ENCODE measurements at places on chromosomes 12 and 14.

DNA sequence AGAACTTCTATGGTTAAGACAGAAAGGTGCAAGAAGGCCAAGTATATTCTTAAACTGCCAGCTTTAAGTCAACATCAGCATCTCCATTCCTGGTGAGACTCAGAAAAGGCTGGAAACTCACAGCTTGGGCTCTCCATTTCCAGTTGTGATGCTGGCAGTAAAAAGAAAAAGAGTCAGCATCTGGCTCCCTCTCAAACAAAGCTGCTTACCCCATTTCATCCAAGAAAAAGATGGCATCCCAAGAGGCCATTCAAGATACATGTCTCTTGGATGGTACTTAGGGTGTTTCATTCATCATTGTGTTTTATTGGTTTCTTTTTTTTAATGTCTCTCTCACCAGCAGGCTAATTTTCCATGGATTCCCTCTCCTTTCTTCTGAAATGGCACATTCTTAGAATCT, 61.9 kb downstream of the DCAF5 start:
- H3K27ac ChIP-seq, result no peak overlapping the region
- no peaks in the 10 kb centered on the region for H3K27me3 ChIP-seq
- DNase-seq, result no peak
- no peaks in the 10 kb centered on the region for H3K4me1 ChIP-seq

- no peak overlapping the region for H3K4me3 ChIP-seq
- no peak overlapping the region for H3K27ac ChIP-seq
- no peaks in the 10 kb centered on the region for H3K4me1 ChIP-seq
Observed at GRCh38 chr14:94691660-94692034, 78.3 kb downstream of the GSC start.

DNA sequence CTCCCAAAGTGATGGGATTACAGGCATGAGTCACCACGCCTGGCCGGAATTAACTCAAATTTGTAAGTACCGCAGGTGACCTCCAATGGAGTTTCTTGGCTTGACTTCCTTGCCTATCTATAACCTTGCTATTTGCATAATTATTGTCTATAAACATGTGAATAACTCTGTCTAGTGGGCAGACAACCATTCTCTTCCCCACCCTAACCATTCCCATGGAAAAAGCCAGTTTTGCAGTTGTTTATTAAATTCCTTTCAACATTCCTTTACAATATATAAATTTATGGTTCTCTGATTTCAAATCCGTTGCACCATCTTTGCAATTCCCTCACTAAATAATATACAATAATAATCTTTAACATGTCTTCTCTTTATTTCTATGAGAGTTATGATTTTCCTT, 61.0 kb upstream of the ZDHHC17 start:
- H3K27ac ChIP-seq, result no peak overlapping the region
- H3K4me1 ChIP-seq, result peaks cover 4% of the 10 kb centered on the region
- H3K4me3 ChIP-seq, result no peak overlapping the region
- no peak for DNase-seq

- no peak overlapping the region for H3K4me3 ChIP-seq
- DNase-seq, result no peak
- no peaks in the 10 kb centered on the region for H3K27me3 ChIP-seq
- no peaks in the 10 kb centered on the region for H3K36me3 ChIP-seq
- H3K4me1 ChIP-seq, result no peaks in the 10 kb centered on the region
- no peak overlapping the region for H3K27ac ChIP-seq
Observed at GRCh38 chr14:48536318-48536717, 860.9 kb upstream of the MDGA2 start.

- no peak overlapping the region for H3K4me3 ChIP-seq
- H3K4me1 ChIP-seq, result peaks cover 7% of the 10 kb centered on the region
- H3K27me3 ChIP-seq, result no peaks in the 10 kb centered on the region
- no peak for DNase-seq
- H3K27ac ChIP-seq, result no peak overlapping the region
Observed at GRCh38 chr12:42086031-42086430, 58.6 kb downstream of the GXYLT1 start.

DNA sequence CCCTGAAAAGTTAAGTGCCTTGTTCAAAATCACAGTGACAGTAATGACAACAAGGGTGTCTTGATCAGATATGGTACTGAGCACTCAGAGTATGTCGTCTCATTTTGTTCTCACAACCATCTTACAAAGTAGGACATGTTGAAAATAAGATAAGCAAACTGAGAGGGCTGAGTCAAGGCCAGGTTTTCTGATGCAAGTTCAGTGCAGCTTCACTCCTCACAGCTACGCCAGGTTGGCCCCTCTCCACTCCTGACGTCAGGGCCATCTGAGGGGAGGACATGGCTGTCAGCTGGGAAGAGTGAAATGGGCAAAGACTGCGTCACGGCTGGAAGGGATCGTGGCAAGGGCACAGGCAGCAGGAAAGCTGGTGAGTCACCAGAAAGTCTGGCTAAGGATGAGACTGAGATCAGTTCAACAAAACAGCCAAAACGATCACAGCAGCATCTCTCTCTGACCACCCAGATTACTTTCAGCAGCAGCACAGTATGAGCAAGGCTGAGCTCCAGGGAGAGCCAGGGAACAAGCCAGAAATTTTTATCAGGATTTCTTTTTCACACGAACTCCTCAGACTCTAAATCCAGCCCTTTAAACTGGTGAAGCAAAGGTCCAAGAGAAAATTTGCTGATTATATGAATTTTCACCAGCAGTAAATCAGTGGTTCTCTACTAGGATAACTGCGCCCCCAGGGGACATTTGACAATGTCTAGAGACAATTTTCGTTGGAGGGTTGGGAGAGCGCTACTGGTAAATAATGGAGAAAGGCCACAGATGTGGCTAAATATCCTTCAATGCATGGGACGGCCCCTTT, 297.9 kb upstream of the AMIGO2 start:
- peak overlapping the region; percentile 46 for H3K27ac ChIP-seq
- H3K27me3 ChIP-seq, result no peaks in the 10 kb centered on the region
- H3K4me1 ChIP-seq, result peaks cover 34% of the 10 kb centered on the region
- DNase-seq, result no peak

DNA sequence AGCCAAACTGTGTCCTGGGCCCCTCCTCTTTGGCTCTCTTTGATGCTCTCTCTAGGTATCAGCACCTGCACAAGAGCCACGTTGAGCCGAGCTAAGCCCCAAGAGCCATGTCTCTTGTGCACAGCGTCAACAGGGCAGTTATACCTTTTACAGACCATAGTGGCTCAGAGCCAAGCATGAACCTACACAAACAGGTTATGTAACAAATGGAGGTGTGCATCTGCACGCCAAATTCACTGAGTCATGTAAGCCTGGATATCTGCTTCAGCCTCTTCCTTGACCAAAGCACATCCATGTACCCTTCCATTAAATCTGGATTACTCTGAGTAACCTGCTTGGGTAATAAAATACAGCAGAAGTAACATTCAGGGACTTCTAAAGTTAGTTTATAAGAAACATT, 509.7 kb downstream of the NAV3 start:
- H3K36me3 ChIP-seq, result no peaks in the 10 kb centered on the region
- H3K4me1 ChIP-seq, result no peaks in the 10 kb centered on the region
- no peak overlapping the region for H3K27ac ChIP-seq
- no peaks in the 10 kb centered on the region for H3K27me3 ChIP-seq

DNA sequence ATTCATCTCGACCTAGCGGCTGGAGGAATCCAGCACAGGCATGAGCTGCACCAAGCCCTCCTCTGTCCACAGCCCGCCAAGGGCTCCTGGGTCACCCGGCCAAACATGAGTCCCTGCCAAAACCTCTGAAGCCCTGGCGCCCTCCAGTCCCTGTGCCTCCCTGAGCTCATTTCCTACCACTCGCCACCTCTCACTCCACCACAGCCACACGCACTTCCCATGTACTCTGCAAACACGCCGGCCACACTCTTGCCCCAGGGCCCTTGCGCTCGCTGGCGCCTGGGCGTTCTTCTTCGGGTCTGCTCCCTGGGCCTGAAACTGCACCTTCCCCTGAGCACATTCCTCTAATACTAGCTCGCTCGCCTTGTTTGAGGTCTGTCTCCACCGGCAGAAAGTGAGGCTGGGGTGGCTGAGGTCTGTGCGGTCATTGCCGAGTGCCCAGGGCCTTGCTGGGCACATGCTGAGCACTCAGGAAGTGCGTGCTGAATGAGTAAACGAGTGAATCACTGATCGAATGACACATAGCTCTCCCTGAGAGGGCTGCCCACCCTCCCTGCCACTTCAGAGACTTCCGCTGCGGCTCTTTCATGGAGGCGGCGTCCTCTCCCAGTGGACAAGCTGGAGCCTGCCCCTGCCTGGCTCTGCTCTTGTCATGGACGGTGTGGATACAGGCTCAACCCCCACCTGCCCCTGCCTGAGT, 33.7 kb upstream of the DLK1 start:
- no peaks in the 10 kb centered on the region for H3K4me1 ChIP-seq
- peaks cover 4% of the 10 kb centered on the region for H3K27me3 ChIP-seq
- no peak overlapping the region for H3K27ac ChIP-seq
- no peak for DNase-seq
- H3K4me3 ChIP-seq, result no peak overlapping the region

- DNase-seq, result no peak
- no peaks in the 10 kb centered on the region for H3K27me3 ChIP-seq
- peak overlapping the region; percentile 8 for H3K27ac ChIP-seq
- H3K36me3 ChIP-seq, result peaks cover 48% of the 10 kb centered on the region
- H3K4me1 ChIP-seq, result peaks cover 13% of the 10 kb centered on the region
Observed at GRCh38 chr12:110316861-110317260, 35.8 kb downstream of the ATP2A2 start.

DNA sequence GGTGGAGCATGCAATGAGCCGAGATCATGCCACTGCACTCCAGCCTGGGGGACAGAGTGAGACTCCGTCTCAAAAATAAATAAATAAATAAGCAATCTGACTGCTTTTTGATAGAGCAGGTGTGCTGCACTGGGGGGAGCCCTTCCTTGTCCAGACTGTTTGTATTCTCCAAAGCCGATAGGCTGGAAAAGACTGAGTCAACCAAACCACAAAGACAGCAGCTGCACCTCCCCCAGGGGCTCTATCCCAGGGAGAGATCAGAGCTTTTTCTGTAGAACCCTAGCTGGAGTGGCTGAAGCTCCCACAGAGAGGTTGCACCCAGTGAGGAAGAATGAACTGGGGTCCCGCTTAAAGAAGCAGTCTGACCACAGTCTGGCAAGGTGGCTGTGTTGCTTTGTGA, 45.8 kb upstream of the LALBA start:
- H3K4me3 ChIP-seq, result no peak overlapping the region
- H3K36me3 ChIP-seq, result no peaks in the 10 kb centered on the region
- no peaks in the 10 kb centered on the region for H3K4me1 ChIP-seq
- H3K27ac ChIP-seq, result no peak overlapping the region
- no peak for DNase-seq

- peaks cover 8% of the 10 kb centered on the region for H3K4me1 ChIP-seq
- H3K27ac ChIP-seq, result no peak overlapping the region
- DNase-seq, result no peak
- peaks cover 3% of the 10 kb centered on the region for H3K27me3 ChIP-seq
- no peak overlapping the region for H3K4me3 ChIP-seq
Observed at GRCh38 chr12:120971299-120972180, 6.8 kb upstream of the HNF1A start.

DNA sequence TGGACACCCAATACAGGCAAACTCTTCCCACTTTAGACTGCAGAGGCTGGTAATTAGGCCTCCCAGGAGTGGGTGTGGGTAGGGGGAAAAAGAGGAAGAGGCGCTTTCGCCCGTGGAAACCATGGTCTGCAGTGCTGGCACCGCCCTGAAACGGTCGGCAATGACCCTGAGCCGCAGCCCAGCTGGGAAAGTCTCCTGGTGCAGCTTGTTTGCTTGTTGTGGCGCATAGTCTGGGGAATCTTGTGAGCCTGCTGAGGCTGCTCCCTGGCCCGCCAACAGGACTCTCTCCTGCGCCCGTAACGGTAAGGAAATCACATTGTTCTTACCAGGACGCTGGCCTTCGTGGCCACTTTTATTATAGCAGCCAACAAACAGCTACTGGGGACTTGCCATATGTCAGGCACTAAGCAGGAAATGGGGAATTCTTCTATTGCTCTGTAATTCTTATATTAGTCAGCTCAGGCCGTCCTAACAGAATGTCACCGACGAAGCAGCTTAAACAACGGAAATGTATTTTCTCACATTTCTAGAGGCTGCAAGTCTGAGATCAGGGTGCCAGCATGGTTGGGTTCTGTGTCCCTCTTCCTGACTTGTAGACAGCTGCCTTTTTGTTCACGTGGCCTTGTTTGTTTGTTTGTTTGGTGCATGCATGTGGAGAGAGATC, 52.5 kb upstream of the RIN3 start:
- DNase-seq, result no peak
- H3K36me3 ChIP-seq, result no peaks in the 10 kb centered on the region
- H3K27me3 ChIP-seq, result peaks cover 13% of the 10 kb centered on the region
- no peak overlapping the region for H3K27ac ChIP-seq
- H3K4me3 ChIP-seq, result no peak overlapping the region

GRCh38 chr12:39505023-39505422, 62.1 kb upstream of the KIF21A start:
- H3K36me3 ChIP-seq, result no peaks in the 10 kb centered on the region
- peaks cover 7% of the 10 kb centered on the region for H3K27me3 ChIP-seq
- no peak overlapping the region for H3K4me3 ChIP-seq
- no peaks in the 10 kb centered on the region for H3K4me1 ChIP-seq

DNA sequence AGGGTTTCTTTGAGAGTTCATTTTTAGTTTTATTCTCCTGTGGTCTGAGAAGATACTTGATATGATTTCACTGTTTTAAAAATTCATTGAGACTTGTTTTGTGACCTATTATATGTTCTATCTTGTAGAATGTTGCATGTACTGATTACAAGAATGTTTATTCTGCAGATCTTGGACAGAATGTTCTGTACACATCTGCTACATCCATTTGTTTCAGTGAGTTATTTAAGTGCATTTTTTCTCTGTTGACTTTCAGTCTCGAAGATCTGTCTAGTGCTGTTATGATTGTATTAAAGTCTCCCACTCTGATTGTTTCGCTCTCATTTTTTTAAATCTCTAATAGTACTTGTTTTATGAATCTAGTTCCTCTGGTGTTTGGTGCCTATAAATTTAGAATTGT, 1319.8 kb downstream of the TMEM121 start:
- peaks cover 81% of the 10 kb centered on the region for H3K4me1 ChIP-seq
- peaks cover 9% of the 10 kb centered on the region for H3K36me3 ChIP-seq
- no peak for DNase-seq
- peak overlapping the region; percentile 96 for H3K4me3 ChIP-seq
- no peaks in the 10 kb centered on the region for H3K27me3 ChIP-seq

DNA sequence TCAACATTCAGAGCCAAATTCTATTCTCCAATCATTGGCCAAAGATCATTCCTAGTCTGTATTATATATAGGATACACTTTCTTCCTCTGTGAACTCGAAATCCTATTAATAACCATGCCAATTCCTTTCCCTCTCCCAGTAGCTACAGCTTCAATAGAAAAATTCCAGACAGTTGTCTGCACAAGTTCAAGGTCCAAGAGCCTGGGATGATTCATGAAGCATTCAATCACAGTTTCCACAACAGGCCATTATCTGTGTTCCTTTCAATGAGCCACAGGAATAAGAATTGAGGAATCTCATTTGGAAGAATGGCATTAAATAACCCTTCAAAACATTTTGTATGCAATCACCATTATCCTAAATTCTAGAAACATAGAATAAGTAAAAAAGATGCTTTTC, 437.4 kb downstream of the RMST start:
- H3K27me3 ChIP-seq, result no peaks in the 10 kb centered on the region
- H3K36me3 ChIP-seq, result no peaks in the 10 kb centered on the region
- no peak overlapping the region for H3K27ac ChIP-seq
- no peak for DNase-seq
- H3K4me3 ChIP-seq, result no peak overlapping the region

- H3K27me3 ChIP-seq, result no peaks in the 10 kb centered on the region
- no peaks in the 10 kb centered on the region for H3K36me3 ChIP-seq
- H3K4me1 ChIP-seq, result peaks cover 23% of the 10 kb centered on the region
- DNase-seq, result no peak
- H3K4me3 ChIP-seq, result no peak overlapping the region
Observed at GRCh38 chr12:8615206-8615605, 2.5 kb upstream of the AICDA start.

- no peak for DNase-seq
- H3K27me3 ChIP-seq, result peaks cover 42% of the 10 kb centered on the region
- H3K27ac ChIP-seq, result no peak overlapping the region
- H3K36me3 ChIP-seq, result no peaks in the 10 kb centered on the region
Observed at GRCh38 chr12:51836041-51836826, 12.3 kb downstream of the FIGNL2 start.

All from activated B cell treated with CpG ODN at 0.5 μM for 24 hours (primary cell).